ENCODE measurements at places on chromosomes 5 and 9.

DNA sequence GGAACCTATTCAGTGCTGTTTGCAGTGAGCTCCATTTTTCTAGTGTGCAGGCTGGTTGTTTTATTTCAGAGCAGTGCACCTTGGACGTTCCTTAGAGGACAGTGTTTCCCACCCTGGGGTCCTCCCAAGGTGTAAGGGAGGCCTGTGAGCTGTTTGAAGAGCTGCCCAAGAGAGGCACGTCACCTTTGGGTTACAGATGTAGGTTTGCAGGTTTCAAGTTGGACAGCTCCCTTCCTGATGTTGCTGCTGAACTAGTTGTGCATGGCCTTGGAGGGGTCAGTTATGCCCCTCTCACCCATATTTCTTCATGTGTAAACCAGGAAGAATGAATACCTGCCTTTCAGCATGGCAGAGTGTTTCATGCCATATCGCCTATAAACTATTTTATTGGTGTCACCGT is 34.7 kb upstream of the POMT1 start:
- no peak for DNase-seq

DNA sequence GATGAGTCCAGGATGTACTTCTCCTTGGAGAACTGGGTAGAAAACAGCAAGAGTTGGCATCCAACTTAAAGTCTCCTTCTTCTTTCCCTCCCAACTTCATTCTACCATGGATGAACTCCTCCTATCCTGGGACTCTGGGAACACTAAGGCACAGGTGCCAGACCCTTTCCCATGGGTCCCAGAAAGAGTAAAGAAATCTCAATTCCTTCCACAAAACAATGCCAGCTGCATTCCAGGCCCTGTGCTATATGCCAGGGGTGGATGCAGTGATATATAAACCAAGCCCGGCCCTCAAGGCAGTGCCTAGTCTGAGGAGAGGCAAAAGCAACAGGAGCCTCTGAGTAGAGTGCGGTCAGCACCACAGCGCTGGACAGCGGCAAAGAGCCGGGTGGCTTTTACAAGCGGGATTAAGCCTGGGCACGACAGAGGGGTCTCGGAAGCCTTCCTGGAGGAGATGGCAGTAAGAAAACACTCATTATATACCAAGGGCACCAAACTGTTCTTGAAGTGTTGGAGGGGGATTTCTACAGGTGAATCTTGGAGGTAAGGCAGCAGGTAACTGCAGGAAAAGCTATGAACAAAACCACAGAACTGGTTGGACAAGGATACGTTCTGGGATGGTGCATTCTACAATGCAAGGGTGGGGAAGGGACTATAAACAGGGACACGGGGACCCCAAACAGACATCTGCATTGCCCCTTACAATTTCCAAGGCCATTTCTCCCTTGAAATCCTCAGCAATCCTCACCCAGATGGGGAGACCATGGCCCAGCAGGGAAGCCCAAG is 16.4 kb upstream of the TOR2A start:
- no peak for DNase-seq

GRCh38 chr9:137314561-137315560 is 12.8 kb upstream of the NRARP start:
- DNase-seq: no peak

DNA sequence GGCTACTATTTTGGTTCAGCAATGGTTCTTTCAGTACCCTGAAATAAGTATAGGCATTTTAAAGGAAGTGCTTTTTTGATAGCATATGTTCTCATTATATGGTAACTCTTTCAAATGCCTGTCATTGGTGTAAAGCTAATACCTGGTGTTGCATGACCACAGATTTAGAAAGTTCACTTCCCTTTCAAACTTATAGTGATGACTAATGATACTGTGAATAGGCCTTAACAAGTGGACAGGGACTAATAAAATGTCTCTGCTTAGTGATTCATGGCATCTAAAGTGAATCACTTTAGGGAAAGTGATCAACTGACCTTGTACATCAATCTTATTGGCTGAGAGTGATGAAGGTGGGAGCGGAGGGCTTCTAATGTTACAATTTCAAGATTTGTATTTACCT is 21.6 kb downstream of the MRPL22 start:
- no peak for DNase-seq

DNA sequence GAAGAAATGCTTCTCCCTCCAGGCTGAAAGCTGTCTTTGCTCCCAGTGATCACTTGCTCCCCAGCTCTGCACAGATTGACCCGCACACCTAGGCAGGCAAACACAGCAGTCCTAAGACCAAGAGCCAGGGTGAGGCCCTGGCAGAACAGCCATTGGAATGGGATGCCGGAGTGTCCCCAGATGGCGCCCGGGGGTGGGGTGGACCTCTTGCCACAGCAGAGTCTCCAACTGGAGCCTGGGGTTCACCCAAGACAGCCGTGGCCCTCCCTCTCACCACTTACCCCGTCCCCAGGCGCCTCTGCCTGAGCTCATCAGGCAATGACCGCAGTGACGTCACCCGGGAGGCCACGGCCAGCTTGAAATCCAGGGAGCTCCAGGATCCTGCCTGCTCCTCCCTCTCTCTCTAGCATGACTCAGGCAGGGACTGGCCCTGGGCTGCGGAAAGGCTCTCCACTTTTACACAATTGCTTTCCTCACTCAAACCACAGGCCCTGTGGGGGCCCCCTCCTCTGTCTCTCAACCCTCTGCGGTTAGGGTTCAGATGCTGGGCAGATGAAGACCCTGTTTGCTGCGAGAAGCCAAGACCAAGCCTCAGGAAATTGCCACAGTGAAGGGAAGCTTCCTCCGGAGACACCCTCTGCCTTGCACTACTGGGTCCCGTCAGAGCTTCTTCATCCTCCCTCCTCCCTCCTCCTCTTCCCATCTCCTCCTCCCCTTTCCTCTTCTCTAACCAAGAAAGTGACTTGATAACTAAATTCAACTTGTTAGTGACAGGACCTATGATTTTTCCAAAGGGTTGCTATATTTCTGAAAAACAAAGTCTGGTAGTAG is 24.3 kb upstream of the PTGES start:
- peak; percentile 99 for DNase-seq

- DNase-seq: no peak
These were observed 12.6 kb upstream of the TNIP1 start for GRCh38 chr5:151093476-151093889.

DNA sequence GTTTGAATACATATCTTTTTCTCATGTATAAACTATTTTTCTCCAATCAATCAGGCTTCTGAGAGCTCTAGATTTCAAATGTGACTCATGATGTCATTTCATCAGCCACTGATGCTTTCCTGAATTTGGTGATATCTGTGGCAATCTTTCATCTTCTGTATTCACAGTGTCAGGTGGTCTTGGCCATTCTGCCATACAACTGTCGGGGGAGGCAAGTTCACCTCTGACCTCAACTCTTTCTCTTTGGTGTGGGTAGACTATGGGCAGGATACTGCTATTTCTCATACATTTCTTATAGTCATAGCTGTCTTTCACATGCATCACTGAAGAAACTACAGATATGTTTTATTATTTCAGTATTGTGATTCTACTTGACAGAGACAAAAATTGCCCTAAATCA is 414.1 kb upstream of the MEF2C start:
- DNase-seq: no peak

GRCh38 chr9:77707383-77708063 is 59.4 kb upstream of the GNA14 start:
- no peak for DNase-seq

- no peak for DNase-seq
These were observed 17.3 kb downstream of the MAMDC2 start for GRCh38 chr9:70060883-70061507.

Measured in KG1 (cell line).